ENCODE measurements at places on chromosomes 2 and 18.

GRCh38 chr2:39615675-39616074 is 50.0 kb upstream of the TMEM178A start:
- no peak for DNase-seq

GRCh38 chr2:201008296-201008829 is 44.9 kb upstream of the ORC2 start:
- DNase-seq = no peak

DNA sequence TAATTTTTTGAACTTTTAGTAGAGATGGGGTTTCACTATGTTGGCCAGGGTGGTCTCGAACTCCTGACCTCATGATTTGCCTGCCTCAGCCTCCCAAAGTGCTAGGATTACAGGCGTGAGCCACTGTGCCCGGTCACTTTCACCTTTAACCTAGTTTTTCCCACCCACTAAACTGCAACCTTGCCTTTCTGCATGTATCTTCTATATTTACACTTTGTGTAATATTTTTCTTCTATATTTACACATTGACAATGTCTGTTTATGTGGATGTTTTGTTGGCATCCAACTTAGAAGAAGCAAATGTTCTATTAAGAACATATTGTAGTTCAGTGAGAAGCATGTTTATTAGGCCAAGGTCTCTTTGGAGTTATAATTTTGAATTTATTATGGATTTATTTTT is 26.7 kb downstream of the SNRPD1 start:
- no peak for DNase-seq

DNA sequence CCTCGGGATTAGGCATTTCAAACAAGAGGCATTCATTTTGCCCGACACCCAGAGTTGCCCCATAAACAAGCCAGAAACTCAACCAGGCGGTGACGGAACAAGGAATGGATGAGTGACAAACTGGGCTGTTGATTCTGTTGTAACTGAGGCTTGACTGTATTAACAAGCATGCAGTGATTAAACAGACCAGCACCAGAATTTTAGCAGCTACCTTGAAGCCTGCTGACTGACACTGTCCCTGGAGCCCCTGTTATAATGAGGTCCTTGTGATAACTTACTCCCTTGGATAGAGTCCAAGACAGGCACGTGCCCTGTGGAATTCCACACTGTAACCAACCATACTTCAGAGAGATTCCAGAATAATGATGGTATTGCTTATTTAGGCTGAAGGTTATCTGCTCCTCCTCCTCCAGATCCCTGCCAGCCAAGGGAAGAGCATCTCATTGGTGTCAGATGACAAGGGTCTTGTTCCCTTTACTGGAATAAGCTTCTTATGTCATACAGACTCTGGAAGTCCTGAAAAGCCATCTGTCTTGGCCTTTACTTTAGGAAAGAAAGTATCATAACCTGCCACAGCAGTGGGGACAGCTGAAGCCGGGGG is 97.1 kb upstream of the RMDN2 start:
- DNase-seq = peak; percentile 19

GRCh38 chr2:65518751-65519150 is 86.4 kb upstream of the SPRED2 start:
- no peak for DNase-seq

DNA sequence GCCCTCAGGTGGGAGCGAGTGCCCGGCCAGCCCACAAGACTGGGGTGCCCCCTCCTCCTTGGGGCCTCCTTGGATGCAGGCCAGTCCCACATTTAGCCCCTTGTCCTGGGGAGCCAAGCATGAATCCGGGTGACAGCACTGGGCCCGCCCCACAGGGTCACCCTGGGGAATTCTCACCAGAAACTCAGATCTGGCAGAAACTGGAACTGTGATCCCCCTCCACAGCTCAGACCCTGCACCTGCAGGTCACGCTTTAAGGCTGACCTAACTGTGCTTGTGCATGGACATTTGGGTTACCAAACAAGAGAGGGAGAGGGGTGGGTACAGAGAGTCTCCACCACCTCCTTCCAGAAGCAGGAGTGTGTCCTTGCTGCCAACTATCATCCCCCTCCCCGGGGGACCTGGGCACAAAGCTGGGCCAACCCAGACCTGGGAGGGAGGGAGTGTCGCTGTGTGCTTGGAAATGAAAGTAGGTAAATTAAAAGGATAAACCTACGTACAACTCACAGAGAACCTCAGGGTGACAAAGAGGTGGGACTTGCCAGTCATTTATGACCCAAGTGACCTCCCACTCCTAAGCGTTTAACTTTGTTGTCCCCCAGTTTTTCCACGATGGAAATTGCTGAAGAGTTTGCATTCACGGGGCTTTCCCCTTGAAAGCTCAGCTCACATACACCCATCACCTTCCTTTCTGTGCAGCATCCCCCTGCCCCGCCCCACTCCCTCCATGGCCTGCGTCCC is 9.1 kb downstream of the ITM2C start:
- DNase-seq = no peak

GRCh38 chr2:158723921-158724802 is 71.0 kb upstream of the DAPL1 start:
- no peak for DNase-seq

DNA sequence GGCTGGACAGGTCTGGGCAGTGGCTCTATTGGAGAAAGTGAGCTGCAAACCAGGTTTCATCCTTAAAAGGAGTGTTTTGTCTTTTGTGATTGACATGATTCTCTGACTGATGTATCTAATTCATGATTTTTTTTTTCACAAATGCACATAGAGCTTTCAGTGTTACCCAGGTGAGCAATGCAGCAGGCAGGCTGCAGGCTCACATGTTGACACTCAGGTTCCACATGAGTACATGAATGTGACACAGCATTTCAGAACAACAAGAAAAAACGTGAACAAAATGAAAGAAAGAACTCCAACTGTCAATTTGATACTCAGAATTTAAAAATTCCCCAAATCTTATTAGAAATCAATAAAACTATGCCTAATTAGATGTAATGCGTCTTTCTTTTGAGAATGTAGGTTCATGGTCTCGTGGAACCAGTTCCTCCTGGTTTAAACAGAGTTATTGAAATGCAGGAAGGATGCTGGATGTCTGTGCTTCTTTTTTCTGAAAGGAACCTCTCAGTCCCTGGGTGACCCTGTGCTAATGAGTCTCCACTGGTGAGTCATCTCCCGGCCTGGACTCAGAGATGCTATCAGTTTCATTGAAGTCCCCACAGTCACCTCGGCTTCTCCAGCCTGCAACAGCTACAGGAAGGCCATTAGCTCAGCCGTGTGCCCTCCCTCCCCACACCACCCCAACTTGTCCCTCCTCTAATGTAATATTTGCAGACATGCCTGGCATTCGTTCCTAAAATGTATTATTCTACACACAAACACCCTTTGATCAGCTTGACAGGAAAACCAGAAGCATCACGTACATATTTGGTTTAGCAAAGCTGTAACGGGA is 430.4 kb downstream of the LPIN1 start:
- no peak for DNase-seq

GRCh38 chr2:198062826-198063225 is 258.4 kb downstream of the PLCL1 start:
- no peak for DNase-seq

DNA sequence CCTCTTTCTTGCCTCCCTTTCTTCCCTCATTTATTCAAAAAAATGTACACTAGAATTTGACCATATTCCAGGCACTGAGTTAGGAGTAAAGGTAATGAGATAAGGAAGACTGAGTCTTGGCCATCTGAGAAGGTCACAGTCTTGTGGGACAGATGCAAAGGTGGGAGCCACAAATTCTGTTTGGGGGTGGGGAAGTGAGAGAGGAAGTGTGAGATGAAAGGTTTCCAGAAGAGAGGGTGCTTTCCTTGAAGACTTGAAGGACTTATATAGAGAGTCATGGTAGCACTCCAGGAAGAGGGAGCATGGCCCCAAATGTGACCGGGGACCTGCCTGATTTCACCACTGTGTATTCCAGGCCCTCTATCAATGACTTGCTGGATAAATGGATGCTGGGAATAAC is 320.6 kb downstream of the LPIN1 start:
- DNase-seq = no peak

- no peak for DNase-seq
Observed at GRCh38 chr2:71846669-71847291, 300.9 kb downstream of the CYP26B1 start.

DNA sequence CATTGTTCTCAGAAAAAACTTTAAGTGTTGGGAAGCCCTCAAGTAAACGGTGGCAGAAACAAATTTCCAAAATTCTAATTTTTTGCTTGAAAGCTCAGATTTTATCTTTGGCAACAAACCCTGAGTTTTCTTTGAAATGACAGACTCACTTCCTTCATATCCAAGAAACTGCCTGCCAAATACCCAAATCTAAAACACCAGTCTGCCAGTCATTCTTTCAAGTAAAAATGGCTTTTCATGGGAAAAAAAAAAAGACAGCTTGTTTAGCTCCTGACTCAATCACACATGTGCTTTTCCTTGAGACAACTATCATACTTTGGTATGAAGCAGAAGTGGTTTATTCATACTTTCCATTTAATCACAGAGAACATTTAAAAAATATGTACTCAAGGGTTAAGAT is 40.6 kb upstream of the CSRNP3 start:
- no peak for DNase-seq

- no peak for DNase-seq
Observed at GRCh38 chr2:189821953-189822748, 37.9 kb downstream of the PMS1 start.

GRCh38 chr2:189927823-189928222 is 134.7 kb downstream of the MSTN start:
- DNase-seq = no peak

GRCh38 chr2:54438271-54438670 is 17.9 kb upstream of the SPTBN1 start:
- DNase-seq = no peak

DNA sequence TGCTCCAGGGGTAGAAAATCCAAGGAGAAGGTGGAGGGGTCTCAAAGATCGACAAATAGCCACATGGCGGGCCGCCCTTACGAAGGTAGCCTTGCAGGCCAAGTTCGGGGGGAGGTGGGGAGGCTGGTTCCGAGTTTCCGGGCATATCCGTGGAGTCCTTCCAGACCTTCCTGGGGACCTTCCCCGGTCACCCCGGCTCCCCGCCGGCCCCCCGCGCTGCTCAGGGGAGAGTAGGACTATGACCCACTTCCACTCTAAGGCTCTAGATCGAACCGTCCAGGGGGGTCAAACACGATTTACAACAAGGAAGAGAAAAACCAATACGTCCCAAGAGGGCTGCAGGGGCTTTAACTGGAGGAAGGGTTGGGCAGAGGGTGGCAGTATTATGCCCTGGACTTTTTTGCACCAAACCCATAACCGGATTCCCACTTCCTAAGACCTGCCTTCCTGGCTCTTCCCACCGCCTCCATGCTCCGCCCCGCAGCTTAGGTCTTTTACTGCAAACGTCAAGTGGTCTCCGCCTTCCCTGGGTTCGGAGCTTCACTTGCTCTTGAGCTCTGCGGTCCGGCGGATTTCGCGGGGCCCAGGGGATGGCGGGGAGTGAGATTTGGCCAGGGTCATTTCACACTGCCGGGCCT is 779 bp upstream of the LYPD6 start:
- no peak for DNase-seq

- DNase-seq = no peak
Observed at GRCh38 chr2:223952280-223952968, 4.8 kb upstream of the MRPL44 start.

DNA sequence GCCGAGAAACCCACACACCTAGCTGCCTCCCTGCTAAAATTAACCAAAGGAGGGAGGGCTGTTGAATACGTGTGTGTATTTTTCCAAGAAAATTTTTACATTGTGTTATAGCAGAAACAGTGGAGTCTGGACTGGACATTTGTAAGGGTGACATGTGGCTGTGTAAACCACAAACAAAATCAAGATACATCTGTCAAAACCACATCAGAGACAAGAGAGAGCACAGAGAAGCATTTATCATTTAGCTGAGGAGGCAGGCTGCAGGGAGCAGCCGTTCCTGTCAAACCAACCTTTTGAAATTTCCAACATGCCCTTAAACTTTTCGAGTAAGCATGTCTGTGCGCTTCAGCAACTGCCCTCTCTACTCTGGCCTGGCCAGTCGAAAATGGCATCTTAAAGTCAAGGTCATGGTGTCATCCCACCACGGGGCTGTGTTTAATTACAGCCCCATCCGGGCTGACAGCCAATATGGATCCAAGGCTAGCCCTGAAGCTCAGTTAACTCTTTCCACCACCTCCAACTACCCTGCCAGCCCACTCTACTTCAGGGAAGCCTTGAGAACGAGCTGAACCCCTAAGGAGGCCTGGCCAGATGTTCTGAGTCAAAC is 8.4 kb downstream of the BCL11A start:
- DNase-seq = no peak

GRCh38 chr2:181354626-181355025 is 102.6 kb upstream of the ITGA4 start:
- DNase-seq = no peak

DNA sequence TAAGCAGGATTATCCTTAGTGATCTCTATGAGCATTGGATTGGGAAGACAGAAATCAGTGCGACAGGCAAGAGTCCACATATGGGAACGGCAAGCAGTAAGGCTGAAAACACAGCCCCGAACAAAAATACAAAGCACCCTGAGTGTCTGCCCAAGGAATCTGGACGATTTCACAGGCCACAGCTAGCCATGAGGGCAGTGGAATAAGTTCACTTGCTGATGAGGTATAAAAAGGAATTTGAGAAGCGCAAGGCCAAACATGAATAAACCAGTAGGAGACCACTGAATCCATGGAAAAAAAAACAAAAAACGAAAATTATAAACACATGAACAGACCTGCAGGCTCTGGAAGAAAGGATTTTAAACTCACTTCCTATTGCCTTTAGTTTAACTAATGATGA is 24.3 kb downstream of the WDSUB1 start:
- no peak for DNase-seq

- no peak for DNase-seq
Observed at GRCh38 chr2:215888680-215889079, 124.7 kb downstream of the MREG start.

DNA sequence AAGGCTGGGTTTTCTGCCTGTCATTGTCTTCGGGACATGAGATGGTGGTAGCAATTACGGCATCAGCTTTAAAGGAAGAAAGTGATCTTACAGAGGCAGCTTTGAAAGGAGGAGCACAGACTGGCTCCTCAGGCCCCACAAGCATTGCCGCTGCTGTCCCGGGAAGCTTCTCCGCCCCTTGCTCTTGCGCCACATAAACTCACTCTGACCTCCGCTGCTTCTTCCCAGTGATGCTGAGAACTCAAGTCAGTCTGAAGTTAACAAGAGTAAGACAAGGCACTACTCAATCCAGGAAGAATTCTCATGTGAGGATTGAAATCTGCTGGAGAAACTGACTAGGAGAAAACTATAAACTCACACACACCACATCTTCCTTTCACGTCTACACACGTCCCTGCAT is 112.4 kb upstream of the RIOK3 start:
- no peak for DNase-seq

GRCh38 chr2:33207151-33207740 is 260.5 kb downstream of the LTBP1 start:
- DNase-seq = no peak

- DNase-seq = no peak
Observed at GRCh38 chr18:76370686-76371085, 124.4 kb downstream of the ZNF516 start.

Measured in GOT3 (cell line).